Stimulated activated CD8-positive, alpha-beta memory T cell treated with anti-CD3 and anti-CD28 coated beads, Interleukin-7, amount 100 ng/mL, for 1 hour (primary cell): ENCODE measurements at places on chromosomes 7 and 10.

GRCh38 chr7:37208528-37208927, 240.1 kb downstream of the ELMO1 start:
- no peak for DNase-seq

DNA sequence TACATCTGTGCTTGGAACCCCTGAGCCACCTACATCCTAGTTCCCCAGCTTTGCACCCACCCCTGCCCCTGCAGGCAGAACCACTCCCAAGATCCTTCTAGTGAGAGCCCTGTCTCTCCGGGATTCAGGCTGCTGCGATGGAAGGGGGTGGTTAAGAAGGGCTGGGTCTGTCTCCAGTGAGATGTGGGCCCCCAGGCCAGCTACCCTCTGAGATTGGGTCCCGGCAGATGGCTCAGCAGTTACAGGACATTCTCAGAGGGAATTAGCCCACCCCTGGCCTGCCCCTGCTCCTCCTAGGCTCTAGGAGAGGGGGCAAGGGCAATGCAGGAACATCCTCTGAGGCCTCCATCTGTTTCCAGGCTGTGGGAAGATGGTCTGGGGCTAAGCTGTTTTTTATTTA, 27.7 kb downstream of the SLC29A3 start:
- no peak for DNase-seq

GRCh38 chr10:100725869-100726426, 19.4 kb upstream of the PAX2 start:
- no peak for DNase-seq

DNA sequence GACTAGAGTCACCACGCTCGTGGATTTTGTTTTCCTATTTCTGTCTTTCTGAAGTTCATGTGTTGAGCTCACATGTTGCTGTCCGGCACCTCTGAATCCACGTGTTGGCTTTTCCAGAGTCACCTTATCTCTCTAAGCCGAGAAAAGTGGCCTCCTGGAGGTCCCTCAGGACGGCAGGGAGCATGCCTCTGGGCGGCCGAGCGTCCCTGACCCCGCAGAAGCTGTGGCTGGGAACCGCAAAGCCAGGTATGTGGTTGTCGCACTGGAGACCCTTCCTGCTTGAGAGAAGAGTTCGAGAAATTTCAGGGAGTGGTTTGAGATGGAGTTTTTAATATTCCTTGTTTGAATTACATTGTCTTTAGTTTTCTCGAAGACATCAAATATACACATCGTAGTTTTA, 12.6 kb downstream of the IQCE start:
- DNase-seq = no peak

GRCh38 chr7:110898516-110898915, 192.4 kb upstream of the LRRN3 start:
- no peak for DNase-seq

- DNase-seq = no peak
Observed at GRCh38 chr7:55420530-55420929, 55.4 kb downstream of the LANCL2 start.

DNA sequence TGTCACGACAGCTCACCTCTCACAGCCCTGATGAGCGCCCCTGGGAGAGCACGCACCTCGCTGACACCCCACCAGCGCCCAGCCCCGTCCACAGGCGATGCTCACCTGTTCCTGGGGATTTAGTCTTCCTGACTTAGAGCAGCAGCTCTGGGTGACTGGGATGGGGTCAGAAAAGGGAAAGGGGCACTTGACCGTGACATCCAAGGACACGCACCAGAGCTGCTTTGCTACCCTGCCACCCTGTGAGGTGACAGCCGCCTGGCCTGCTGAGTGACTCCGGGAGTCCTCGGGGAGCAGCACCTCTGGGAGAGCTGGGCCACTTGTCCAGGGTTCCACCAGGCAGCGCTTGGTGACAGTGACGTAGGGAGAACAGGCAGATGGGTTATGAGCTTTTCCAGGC, 148.2 kb downstream of the PRKAG2 start:
- DNase-seq = no peak

GRCh38 chr10:35369049-35369611, 32.8 kb downstream of the CCNY start:
- DNase-seq = no peak

DNA sequence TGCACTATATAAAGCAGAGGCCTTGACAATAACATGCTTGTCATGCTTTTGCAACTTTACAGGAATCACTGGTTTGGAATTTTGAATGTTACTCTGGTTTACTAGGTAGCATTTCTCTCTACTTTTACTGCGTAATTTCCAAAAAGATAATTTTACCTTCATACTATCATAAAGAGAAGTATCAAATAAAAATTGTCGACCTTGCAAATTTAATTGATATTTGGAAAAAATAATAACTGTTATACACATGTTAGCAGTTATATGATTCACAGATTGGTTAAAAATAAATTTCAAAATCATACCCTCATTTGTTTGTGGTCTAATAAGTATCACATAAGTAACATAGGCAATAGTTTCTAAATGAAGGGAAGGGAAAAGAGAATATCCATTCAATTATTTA, 228.5 kb upstream of the CACNA2D1 start:
- DNase-seq = no peak

- no peak for DNase-seq
Observed at GRCh38 chr10:47261121-47261520, 38.9 kb upstream of the GDF10 start.

- no peak for DNase-seq
Observed at GRCh38 chr10:112584276-112584675, 137.3 kb downstream of the VTI1A start.

DNA sequence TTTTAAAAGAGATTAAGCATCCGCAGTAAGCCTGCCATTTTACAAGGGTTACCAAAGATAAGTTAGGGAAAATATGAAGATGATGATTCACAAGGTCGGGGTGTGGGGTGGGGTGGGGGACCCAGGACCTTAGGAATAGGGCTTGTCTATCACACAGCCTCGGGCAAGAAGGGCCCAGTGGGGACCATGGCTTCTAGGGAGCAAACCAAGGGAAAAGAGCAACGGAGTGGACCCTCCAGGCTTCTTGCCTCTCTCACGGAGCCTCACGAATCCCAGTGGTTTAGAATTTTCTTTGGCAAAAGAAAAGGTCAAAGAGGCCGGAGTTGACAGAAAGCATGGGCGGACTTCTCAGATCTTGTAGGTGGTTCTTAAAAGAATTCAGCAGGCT, 1.3 kb downstream of the PRKCQ start:
- DNase-seq = no peak

- no peak for DNase-seq
Observed at GRCh38 chr7:188727-189500, 3.5 kb upstream of the FAM20C start.

- no peak for DNase-seq
Observed at GRCh38 chr7:46945328-46945727, 636.6 kb downstream of the TNS3 start.

DNA sequence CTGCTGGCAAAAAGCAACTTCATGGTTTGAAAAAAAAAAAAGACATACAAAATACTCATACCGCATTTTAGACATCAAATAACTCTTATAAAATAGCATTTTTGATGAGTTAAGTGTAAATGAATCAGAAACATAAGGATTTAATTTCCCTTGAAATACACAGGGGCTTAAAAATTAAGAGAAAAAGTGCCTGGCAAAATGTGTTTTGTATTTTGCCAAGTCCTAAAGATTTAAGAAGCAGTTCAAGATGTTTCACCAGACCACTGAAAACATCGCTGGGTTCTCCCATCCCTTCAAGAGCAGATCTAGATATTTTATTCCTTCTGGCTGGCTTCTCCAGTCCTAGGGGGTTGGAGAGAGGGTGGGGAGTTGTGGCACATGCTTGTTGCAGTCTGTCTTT, 396.4 kb downstream of the INHBA start:
- DNase-seq = no peak
